ENCODE measurements at places on chromosomes 1 and 21. TPM values are rescaled to one million over a fixed set of nuclear protein-coding genes. Genes with fewer than 3 reads are reported as not detected.

The C1orf141 gene
- not detected for total RNA-seq

The GBP4 gene
- 3.1 TPM for total RNA-seq

The IL20 gene
- not detected for total RNA-seq

The PKN2 gene
- 28.1 TPM for total RNA-seq

The HSD3B1 gene
- total RNA-seq, result not detected

The ARID4B gene
- total RNA-seq, result 39.4 TPM

The PLA2G2C gene
- not detected for total RNA-seq

The BMP8A gene
- total RNA-seq, result 0.13 TPM

The RWDD3 gene
- total RNA-seq, result 18.1 TPM
